ENCODE measurements at places on chromosomes 1 and 21. TPM values are rescaled to one million over a fixed set of nuclear protein-coding genes. Genes with fewer than 3 reads are reported as not detected.
A peak's percentile ranks its signal among the peaks of the same experiment; 100 is the strongest.

DNA sequence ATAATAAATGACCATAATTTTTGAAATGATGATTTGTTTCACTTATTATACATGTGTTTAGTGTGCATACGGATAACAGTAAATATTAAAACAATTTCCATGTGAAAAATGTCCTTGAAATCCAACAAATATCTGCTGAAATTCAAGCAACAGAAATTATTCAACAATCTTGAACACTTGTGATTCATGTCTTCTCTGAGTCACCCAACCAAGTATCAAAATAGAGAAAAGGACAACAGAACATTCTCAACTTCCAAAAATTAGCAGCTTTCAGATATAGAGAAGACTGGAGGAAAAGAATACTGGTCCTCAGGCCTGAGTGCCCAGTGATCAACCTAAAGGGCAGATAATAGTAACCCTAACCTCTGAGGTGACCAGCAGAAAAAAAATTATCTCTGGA is 90.8 kb downstream of the VAV3 start:
- no peaks in the 10 kb centered on the region for H3K36me3 ChIP-seq
- H3K27ac ChIP-seq: no peak overlapping the region
- no peak overlapping the region for H3K4me3 ChIP-seq
- no peaks in the 10 kb centered on the region for H3K27me3 ChIP-seq

DNA sequence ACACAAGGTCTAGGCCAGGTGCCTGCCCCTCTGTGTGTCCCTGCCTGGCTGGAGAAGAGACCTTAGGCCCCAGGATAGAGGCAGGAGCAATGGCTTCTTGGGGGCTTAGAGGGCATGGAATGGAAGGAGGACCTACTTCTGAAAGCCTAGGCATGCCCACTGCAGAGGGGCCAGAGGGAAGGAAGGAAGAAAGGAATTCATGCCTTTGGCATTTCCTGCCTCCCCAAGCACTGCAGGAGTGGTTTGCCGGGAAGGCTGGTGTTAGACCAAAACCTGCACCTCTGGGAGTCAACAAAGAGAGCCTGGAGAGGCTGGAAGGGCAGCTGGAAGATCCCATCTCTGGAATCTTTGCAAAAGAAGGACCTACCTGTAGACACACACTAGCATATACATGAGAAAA is 50.7 kb upstream of the KCNE2 start:
- no peaks in the 10 kb centered on the region for H3K27me3 ChIP-seq
- no peaks in the 10 kb centered on the region for H3K4me1 ChIP-seq
- DNase-seq: no peak
- no peak overlapping the region for H3K4me3 ChIP-seq
- no peaks in the 10 kb centered on the region for H3K36me3 ChIP-seq

DNA sequence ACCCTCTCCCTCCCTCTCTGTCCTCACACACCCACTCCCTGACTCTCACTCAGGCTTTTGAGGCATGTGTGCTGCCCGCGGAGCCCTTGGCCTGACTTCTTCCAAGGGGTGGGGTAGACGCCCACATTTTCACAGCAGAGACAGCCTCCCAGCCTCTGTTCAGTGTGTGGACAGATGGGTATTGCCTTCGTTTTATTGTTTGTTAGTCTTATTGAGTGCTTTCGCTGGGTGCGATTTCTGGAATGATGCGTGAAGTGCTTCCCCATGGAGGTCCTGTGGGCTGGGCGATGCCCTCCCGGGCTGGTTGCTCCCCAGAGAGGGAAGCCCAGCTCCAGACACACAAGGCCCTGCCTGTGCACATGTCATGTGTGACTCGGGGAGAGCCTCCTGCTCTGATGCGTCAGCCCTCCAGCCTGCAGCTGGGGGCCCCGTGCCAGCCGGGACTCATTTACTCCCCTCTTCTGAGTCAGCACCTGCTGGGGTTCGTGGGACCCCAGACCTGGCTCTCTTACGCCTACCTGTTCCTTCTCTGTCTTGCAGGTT is 14.7 kb downstream of the PDXK start:
- H3K27ac ChIP-seq: no peak overlapping the region
- no peak overlapping the region for H3K4me3 ChIP-seq
- no peaks in the 10 kb centered on the region for H3K36me3 ChIP-seq

DNA sequence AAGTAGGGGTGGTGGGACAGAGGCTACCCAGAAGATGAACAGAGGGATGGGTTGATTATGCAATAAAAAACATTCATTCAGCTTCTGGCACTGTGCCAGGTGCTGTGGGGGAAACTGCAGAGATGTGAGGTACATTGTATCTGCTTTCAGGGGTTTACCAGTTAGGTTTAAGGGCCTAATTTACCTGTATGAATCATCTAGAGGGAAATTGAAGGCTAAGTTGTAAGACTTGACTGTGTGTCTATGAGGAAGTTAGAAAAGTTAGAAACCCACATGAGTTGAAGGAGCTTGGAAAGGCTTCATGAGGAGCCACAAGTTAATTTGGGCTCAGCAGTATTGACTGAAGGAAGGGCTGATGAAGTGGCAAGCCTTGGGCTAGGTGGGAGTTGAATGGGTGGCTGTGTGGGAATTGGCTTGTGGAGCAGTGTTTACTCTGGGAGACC is 36.7 kb upstream of the APOBEC4 start:
- no peaks in the 10 kb centered on the region for H3K27me3 ChIP-seq
- H3K4me1 ChIP-seq: no peaks in the 10 kb centered on the region
- no peak for DNase-seq
- no peak overlapping the region for H3K27ac ChIP-seq
- H3K4me3 ChIP-seq: no peak overlapping the region

DNA sequence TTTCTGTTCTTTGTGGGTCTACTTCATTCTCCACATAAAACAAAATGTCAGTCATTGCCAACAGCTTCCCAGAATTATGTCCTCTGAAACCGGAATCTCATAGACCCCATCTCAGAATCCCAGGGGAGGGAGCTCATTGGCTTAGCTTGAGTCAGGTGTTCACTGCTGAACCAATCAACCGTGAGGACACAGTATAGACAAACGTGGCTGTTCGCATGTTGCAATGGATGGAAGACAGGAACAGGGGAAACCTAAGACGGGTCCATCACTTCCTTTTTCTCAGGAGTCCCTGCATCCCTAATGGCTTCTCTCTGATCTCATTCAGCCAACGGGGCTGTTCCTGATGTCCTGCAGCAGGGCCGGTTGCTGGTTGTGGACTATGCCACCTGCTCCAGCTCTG is 9.1 kb downstream of the CELA2A start:
- DNase-seq: no peak
- H3K4me1 ChIP-seq: no peaks in the 10 kb centered on the region
- no peaks in the 10 kb centered on the region for H3K36me3 ChIP-seq
- H3K27me3 ChIP-seq: no peaks in the 10 kb centered on the region

DNA sequence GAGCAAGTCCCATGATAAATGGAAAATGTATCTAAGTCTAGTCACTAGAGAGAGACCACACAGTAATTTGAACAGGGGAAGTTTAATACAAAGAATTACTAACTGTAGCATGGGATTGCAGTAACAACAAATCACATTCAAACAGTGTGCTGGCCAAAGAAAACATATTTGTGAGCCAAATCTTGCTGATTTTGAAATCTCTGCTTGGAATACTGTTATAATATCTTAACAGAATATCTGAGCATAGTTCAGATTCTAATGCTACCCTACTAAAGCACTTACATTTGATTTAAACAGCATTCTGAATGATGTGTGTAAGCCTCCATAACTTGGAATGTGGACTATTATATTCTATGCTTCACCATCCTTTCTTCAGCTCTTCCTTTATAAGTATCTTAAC is 270.0 kb upstream of the BRINP3 start:
- H3K4me3 ChIP-seq: no peak overlapping the region
- H3K36me3 ChIP-seq: no peaks in the 10 kb centered on the region
- H3K27me3 ChIP-seq: no peaks in the 10 kb centered on the region
- no peak overlapping the region for H3K27ac ChIP-seq
- no peaks in the 10 kb centered on the region for H3K4me1 ChIP-seq

DNA sequence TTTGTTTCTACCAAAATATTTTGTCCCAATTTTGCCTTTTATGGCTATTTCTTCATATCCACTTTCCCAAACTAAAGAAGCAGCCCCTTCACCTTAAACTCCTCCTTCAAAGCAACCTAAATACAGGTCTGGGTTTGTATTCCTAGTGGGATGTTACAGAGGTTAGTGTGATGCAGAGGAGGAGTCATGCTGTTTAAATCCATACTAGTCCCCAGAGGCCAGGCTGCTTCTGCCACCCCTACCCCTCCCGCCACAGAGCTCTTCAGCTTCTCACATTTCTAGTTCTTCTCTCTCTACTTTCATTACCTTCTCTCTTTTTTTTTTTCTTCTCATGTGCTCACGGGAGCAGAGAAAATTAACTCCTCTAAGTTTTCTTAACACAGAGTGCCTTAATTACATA is 29.3 kb downstream of the SELL start:
- H3K4me1 ChIP-seq: peaks cover 42% of the 10 kb centered on the region
- no peak overlapping the region for H3K4me3 ChIP-seq
- DNase-seq: no peak
- H3K27ac ChIP-seq: peak overlapping the region; percentile 85
- no peaks in the 10 kb centered on the region for H3K36me3 ChIP-seq

- DNase-seq: no peak
- no peaks in the 10 kb centered on the region for H3K36me3 ChIP-seq
- H3K4me3 ChIP-seq: no peak overlapping the region
- H3K4me1 ChIP-seq: peaks cover 38% of the 10 kb centered on the region
Observed at GRCh38 chr1:21347072-21347581, 56.9 kb upstream of the ECE1 start.

DNA sequence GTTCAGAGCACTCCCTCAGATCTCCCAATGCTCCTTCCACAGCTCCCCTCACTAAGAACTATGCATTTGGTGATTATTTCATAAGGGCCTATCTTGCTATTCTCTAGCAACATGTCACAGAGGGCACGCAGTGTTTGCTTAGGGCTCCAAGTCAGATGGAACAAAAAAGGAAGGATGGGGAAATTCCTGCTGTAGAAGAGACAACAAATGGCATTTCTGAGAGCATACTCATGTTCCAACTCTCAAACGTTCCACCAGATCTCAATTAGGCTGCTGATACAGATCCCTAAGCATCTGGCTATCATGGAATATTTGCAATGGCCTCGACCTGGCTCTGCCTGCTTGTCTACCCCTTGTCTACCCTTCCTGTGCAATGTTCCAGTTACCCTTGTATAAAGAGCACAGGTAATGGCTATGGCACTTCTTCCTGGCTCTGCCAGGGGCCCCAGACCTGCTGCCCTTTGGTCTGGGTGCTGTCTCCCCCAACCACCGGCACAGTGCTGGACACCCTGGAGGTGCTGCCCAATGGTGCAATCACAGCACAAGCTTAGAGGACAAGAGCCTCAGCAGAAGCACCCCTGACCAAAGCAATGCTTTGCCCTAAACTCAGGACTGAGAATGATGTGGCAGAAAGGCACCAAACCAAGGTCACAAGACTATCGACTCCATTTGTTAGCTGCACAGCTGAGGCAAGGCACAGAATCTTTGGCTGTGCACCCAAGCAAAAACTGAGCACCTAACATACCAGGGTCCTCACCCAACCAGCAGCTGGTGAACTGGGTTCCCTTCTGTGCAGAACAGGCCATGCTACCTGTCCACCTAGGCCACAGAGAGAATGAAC is 3.6 kb downstream of the PARP1 start:
- peaks cover 39% of the 10 kb centered on the region for H3K4me1 ChIP-seq
- peak; percentile 74 for DNase-seq
- H3K4me3 ChIP-seq: no peak overlapping the region
- no peaks in the 10 kb centered on the region for H3K27me3 ChIP-seq

- no peak overlapping the region for H3K27ac ChIP-seq
- DNase-seq: no peak
- H3K4me1 ChIP-seq: no peaks in the 10 kb centered on the region
- H3K27me3 ChIP-seq: no peaks in the 10 kb centered on the region
Observed at GRCh38 chr1:162371611-162372010, 5.0 kb downstream of the SPATA46 start.

DNA sequence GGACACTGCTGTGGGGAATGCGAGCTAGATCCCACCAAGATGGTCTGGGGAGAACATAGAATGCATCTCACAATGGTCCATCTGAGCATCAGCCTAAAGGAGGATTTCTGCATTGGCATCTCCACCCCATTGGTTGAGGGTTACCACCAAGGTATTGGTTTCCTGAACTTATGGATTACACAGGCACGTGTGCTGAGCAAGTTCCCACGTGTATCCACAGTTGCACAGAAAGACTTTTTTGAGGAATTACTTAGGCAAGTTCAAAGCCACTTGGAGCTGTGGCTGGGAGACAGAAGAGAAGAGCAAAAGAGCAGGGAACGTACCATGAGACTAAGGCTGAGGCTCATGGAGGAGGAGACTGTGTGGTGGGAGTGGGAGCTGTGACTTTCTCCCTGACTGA is 43.1 kb downstream of the KCNA2 start:
- no peak overlapping the region for H3K27ac ChIP-seq
- H3K4me1 ChIP-seq: no peaks in the 10 kb centered on the region
- H3K4me3 ChIP-seq: no peak overlapping the region
- H3K36me3 ChIP-seq: no peaks in the 10 kb centered on the region
- DNase-seq: no peak
- no peaks in the 10 kb centered on the region for H3K27me3 ChIP-seq

DNA sequence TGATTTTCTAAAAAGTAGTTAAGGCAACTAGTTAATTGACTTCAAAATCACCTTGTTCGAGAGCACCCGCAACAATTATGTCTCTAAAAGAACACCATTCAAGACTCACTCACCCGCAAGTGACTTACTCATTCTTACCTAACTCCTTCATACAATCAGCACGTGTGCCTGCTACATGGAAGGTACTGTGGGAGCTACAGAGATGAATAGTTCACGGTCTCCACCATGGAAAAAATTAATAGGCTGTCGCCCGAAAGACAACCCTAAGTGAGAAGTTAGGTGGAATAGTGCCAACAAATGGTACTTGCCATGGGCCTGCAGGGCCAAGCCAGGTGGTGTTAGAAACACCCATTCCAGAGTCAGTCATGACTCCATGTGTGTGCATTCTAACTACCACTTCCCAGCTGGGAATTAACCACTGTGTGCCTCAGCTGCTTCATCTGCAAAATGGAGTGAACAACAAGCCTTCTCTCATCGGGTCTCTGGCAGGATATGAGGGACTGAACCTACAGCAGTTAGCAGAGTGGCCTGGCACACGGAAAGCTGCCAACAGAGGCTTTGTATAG is 7.1 kb downstream of the SSBP3 start:
- no peak overlapping the region for H3K27ac ChIP-seq
- DNase-seq: peak; percentile 32
- peaks cover 30% of the 10 kb centered on the region for H3K36me3 ChIP-seq
- peaks cover 76% of the 10 kb centered on the region for H3K4me1 ChIP-seq
- H3K27me3 ChIP-seq: no peaks in the 10 kb centered on the region

GRCh38 chr1:42317308-42317707 is 17.7 kb downstream of the FOXJ3 start:
- H3K4me1 ChIP-seq: peaks cover 91% of the 10 kb centered on the region
- H3K27me3 ChIP-seq: no peaks in the 10 kb centered on the region
- no peak for DNase-seq
- H3K27ac ChIP-seq: no peak overlapping the region
- H3K4me3 ChIP-seq: no peak overlapping the region
- H3K36me3 ChIP-seq: no peaks in the 10 kb centered on the region

- no peak for DNase-seq
- H3K36me3 ChIP-seq: no peaks in the 10 kb centered on the region
- peaks cover 46% of the 10 kb centered on the region for H3K4me1 ChIP-seq
Observed at GRCh38 chr1:16173447-16174260, 17.8 kb upstream of the EPHA2 start.

CAMSAP2 gene
- polyA plus RNA-seq: 2.1 TPM

FMO3 gene
- 0.64 TPM for polyA plus RNA-seq

VAV3 gene
- polyA plus RNA-seq: 13.8 TPM

OR10Z1 gene
- not detected for polyA plus RNA-seq

POLR3GL gene
- polyA plus RNA-seq: 55.6 TPM

ERICH3 gene
- 0.15 TPM for polyA plus RNA-seq

Measured in spleen (tissue), 13 donors.